ENCODE measurements at places on chromosomes 11 and 22. TPM values are rescaled to one million over a fixed set of nuclear protein-coding genes. Genes with fewer than 3 reads are reported as not detected.

DNA sequence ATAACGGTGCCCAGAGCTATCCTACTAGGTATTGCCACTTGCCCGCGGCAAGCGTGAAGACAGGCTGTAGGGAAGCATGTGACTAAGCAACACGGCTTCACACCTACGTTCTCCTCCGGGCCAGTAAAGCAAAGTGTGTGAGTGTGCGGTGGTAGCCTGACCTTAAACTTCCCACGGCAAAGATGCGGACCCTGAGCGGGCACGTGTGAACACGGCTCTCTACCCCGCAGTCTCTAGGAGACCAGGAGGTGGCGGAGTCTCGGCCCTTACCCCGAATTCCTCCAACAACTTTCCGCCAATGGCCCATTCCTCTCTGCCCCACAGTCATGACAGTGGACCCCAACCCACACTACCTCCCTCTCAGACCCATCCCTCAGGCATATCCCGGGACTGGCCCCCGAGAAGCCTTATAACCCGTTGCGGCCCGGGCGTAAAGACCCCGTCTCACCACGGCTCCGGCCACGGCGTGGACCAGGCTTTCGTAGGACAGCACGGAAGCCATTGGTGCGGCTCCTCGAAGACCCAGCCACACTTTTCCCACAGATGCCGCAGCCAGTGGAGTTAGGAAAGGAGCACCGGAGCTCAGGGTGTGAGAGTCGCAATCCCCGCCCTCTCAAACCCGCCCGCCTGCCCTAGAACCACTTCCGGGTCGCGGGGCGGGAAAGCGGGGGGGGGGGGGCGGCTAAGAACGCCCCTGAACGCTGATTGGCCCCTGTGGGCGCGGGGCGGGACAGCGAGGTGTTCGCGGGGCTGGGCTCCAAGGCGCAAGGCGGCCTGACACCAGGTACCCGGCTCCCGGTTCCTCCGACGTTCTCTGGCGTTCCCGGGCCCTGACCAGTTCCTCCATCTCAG is at the start of gene SLC25A17:
SLC25A17 (minus strand) TSS at position 600 of the 852 bp plus-strand sequence; CDS start at position 502, 98 bp downstream.
- DNase-seq = peak; percentile 84

- DNase-seq = no peak
Measured at GRCh38 chr11:27200779-27201453, 160.3 kb downstream of the BBOX1 start.

DNA sequence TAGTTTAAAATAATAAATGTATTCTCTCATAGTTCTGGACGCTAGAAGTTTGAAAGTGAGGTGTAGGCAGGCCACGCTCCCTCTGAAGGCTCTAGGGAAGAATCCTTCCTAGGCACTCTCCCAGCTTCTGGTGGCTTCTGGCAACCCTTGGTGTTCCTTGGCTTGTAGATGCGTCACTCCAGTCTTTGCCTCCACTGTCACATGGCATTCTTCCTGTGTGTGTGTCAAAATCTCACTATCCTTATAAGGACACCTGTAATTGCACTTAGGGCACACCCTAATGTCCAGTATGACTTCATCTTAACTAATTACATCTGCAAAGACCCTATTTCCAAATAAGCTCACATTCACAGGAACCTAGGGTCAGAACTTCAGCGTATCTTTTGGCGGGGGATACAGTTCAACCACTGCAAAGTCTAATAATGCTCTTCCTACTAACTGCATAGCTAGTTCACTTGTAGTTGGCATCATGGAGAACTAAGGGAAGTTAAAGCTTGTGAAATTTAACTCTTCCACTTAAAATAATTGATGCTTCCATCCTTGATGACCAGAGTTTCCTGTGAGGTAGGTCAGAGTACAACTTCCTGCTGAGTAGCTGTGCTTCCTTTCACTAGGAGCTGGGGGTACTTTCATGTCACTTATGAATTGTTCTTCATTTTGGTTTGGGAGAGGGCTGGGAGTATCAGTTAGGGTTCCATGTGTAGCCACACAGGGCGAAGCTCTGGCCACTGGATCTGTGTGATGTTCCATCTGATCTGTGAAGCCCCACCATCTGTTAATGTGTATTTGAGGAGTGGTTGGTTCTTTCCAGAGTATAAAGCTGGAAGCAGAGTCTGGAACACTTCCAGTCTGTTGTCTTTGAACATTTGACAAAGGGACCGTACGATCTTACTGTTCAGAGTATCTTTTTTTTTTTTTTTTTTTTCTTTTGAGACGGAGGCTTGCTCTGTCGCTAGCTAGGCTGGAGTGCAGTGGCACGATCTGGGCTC is 10.5 kb downstream of the YWHAH start:
- no peak for DNase-seq

- DNase-seq = peak; percentile 19
Measured at GRCh38 chr22:35835267-35835997, 117.8 kb downstream of the APOL5 start.

GRCh38 chr11:8392886-8393285 is 129.2 kb upstream of the LMO1 start:
- DNase-seq = no peak

DNA sequence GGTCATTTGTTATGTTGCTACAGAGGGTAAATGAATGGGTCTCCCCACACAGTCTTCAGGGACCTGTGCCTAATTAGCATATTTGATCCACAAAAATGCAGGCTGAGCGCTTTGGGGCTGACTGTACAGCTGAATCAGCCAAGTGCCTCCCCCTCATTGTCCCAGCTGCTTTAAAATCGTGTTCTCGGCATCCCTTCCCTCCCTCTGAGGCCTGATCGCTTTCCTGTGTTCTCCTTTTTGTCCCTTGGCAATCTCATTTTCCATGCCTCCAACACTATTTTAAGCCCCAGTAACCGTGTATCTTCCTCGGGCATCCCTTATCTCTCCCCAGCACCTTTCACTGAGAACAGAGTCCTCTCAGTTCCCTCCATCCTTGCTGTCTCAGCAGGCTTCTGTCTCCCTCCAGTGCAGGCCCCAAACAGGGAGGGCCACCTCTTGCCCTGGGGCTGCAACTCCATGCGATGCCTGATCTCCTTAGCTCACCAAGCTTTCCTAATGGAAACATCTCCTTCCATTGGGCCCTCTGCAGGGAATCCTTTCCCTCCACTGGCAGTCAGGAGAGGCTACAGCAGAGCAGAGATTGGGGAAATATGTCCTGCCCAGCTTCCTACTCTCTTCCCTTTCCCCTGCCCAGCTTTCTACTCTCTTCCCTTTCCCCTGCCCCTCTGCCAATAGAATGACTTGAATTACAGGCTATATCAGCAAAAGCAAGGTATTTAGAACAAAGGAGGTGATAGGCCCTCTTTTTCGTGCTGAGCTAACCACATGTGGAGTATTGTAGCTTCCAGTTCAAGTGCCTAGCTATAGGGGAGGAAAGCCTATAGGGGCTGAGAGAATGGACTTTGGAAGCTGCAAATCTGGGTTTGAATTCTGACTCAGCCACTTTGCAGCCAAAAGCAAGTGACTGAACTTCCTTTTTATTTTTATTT is 13.8 kb downstream of the UQCR10 start:
- no peak for DNase-seq

Gene ACR
- total RNA-seq = not detected
